Stimulated activated CD4-positive, alpha-beta T cell treated with anti-CD3 and anti-CD28 coated beads, TNF-alpha, amount 100 ng/mL, for 24 hours (primary cell): ENCODE measurements at places on chromosomes 16 and 17.

DNA sequence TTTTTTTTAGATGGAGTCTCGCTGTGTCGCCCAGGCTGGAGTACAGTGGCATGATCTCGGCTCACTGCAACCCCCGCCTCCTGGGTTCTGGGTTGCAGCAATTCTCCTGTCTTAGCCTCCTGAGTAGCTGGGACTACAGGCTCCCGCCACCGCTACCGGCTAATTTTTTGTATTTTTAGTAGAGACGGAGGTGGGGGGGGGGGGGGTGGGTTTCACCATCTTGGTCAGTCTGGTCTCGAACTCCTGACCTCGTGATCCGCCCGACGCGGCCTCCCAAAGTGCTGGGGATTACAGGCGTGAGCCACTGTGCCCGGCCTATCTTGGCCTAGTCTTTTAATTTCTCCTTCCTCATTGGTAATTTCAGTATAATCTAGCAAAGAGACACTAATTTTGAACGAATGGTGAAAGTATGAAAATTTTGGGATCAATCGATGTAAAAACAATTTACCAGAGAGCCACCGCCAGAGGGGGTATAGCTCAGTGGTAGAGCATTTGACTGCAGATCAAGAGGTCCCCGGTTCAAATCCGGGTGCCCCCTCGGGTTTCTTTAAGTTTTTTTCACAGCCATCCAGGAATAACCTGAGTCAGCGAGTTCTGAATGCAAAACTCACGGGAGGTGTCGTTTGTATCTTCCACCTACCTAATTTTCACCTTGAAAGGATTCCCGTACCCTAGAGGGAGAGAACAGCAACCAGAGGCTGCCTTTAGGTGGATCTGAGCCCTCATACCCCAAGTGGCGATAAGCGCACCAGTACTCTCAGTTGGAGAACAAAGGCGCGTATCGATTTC is 2.5 kb upstream of the LASP1 start:
- no peak for DNase-seq

DNA sequence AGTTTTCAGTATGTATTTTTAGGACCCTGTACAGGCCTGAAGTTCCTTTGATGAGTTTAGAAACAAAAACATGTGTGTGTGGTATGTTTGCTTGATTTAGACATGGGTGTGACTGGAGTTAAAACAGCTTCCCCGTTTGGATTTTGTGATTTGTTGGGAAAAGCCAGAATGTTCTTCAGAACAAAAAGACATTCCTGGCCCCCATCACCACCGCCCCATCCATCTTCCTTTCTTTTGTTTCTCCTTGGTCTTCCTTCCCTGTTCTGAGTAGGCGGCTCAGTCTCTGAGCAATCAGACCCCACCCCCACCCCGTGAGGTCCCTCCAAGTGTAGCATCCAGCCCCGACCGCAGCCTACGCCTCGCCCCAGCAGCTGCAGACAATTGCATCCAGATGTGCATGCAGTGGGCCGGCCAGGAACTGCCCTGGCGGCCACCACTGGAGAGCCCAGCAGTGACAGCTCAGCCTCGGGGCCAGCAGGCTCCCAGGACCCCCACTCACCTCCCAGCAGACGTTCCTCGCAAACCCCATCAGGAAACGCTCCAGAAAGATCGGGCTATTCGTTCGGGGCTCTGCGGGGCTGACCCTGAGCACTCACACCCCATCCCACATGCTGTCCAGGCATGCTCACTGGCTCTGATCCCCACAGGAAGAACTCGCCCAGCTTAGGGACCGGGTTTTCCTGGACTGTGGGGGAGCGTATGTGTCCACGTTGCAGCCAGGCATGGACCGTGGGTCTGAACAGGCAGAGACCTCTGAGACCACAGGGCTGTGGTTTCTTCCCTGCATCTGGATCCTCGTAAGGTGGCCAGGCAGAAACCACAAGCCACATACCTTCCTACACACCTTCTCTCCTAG is 99.8 kb upstream of the CDH5 start:
- no peak for DNase-seq

DNA sequence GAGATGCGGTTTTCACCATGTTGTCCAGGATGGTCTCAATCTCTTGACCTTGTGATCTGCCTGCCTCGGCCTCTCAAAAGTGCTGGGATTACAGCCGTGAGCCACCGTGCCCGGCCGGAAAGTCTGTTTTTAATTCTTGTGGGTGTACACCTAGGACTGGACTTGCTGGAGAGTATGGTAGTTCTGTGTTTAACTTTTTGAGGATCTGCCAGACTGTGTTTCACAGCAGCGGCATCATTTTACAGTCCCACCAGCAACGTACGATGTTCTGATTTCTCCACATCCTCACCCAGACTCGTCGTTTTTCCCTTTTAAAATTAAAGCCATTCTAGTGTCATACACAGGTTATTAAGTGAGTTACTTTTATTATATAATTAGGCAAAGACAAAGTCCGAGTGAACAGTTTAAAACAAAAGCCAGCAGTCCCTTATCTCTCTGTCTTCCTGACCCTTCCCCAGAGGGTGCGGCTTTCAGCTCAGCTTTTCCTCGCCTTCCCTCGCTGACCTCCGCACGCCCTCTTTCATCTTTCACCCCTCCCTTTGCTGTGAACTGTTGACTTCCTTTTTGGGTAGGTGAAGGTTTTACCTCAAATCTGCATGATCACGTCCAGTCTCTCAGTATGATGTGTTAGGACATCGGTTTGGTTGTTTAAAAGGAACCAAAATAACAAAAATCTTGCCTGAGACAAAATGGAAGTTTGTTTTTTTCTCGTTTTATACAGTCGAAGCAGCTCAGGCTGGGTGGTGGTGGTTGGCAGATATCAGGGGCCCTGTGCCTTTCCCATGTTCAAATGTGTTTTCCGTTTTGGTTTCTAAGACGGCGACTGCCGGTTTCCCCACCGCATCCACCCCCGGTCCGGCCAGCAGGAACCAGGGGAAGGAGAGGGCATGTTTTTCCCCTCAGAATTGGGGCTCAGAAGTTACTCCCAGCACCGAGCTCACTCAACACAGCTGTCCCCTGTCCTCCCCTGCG is 18.0 kb downstream of the FAM234A start:
- no peak for DNase-seq

DNA sequence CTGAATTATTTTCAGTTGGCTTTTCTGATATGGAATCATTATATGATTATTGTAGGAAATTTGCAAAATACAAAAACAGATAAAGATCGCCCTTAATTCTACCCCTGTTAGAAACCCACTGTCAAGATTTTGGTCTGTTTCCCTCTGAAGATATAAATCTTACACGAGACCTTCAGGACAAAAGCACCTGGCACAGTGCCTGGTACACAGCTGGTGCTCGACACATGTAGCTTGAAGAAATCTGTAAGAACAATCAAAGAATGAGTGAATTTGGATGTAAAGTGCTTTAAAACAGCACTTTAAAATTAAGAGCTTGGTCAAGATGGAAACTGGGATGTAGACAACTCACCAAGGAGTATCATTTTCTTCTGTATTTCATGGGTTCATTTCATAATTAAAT is 181.1 kb downstream of the C16orf78 start:
- DNase-seq = no peak

GRCh38 chr16:30523768-30524574 is 2.4 kb downstream of the ZNF768 start:
- no peak for DNase-seq

DNA sequence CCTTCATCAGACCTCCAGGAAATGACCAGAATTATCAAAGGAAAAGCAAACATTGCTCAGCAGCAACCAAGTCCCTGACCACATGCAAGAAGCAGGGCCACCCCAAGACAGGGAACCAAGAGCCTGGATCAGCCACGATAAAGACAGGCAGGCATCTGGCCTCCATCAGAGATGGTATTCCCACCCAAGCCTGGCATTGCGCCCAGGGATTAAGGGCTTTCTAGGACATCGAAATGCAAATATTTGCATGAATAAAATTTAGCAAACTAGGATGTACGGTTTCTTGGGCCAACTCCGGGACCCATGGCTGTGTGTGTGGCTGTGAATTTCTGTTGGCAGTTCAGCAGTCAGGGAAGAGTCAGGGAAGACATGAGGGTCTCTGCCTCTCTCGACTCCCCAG is 241.4 kb upstream of the DYNLRB2 start:
- DNase-seq = no peak

DNA sequence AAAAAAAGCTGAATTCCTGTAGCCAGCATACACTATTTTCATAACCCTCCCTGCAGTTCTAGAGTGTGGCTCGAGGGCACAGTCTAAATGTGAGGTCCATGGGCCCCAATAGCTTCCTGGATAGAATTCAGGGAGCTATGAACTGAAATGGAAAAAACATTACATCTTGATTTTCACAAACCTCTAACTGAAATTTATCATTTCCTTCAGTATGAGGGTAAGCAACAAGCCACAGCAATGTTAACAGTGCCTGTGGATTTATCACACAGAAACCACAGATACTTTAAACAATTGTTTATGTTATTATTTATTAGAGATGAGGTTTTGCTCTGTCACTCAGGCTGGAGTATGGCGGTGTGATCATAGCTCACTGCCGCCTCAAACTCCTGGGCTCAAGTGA is 18.2 kb downstream of the TMEM92 start:
- DNase-seq = no peak

DNA sequence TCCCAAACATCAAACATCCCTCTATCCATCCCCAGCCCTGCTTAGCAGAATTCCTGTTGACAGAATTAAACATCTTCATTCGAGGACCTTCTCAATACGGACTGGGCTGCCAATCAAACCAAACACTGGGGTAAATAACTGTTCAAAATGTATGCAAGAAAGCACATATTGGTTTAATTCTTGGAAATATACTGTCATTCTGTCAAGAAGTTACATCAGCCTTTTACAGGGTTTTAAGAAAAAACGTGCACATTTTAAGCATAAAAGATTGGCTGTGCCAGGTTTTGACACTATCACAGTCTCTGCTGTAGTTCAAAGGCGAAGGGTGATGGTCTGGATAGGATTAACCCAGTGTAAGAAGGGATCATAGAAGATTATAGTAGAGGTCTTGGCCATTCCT is 25.1 kb upstream of the CCNF start:
- no peak for DNase-seq

- DNase-seq = no peak
These were observed 59.6 kb downstream of the ANKFY1 start for GRCh38 chr17:4204190-4204589.

DNA sequence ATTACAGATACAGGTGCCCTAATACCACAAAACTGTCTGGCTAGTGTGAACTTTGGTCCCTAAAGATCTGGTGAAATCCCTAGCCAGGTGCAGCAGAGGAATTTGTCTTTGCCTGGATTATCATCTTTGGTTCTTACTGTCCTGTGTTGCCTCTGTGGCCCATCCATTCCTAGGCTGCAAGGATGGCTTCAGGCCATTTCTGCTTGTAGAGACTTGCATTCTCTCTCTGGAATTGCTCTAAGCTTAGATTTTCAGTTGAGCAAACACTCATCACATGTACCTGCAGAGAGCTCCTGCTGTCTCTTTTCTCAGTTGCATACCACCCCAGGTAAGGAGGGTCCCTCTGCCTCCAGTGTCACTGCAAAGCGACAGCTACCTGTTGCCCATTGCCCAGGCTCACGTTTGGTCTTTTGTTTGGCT is 114.9 kb downstream of the PRKCA start:
- no peak for DNase-seq

GRCh38 chr16:30768583-30769181 is 6.6 kb downstream of the RNF40 start:
- DNase-seq = no peak

DNA sequence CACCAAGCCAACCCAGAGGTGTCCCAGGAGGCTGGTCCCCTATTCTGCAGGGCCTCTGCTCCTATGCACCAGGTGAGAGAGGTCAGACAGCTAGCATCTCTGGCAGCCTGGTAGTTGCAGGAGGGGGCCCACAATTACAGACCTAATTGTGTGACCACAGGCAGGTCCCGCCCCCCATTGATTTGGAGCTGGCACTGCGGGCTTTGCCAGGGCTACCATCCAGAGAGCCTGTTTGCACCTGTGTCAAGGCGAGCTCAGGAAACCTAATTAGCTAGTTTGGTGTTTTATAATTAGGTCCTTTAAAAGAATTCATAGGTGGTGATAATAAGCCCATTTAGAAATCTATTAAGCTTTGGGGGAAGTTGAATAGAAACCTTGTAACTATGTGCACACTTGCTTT is 90.2 kb downstream of the MRM1 start:
- no peak for DNase-seq

- no peak for DNase-seq
These were observed 159.1 kb downstream of the PRKCA start for GRCh38 chr17:66461343-66461995.

GRCh38 chr16:85436636-85437165 is 176.4 kb upstream of the GSE1 start:
- DNase-seq = no peak

GRCh38 chr17:1039511-1040215 is 42.7 kb downstream of the TIMM22 start:
- DNase-seq = no peak

- DNase-seq = no peak
These were observed at the start of gene CCDC182 for GRCh38 chr17:57745242-57745641. TSS of gene CCDC182 (minus strand) at chr17:57745299. CDS start at chr17:57745272, 27 bp downstream.

DNA sequence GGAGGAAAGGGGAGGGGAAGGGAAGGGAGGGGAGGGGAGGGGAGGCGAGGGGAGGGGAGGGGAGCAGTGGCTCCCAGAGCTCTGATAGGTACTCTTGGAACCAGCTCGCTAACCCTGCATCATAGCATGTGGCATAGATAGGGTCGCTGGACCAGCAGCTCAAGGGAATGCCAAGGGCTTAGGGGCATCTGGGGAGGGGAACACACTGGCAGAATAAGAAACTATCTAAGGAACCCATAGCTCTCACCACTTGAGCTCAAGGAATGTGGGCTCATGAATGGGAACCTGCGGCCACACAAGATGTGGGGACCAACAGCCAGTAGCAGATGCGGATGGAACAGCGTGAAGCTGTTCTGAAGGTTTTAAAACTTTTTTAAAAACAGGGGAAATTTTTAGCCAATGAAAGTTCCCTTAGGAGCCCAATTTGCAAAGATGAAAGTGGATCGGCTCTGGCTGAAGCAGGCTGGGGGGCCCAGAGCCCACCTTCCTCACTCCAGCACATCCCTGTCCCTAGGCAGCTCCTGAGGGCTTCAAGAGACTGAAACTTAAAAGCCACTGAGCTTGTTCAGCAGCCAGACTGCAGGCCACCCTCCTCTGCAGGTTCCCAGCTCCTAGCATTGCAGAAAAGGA is 46.9 kb downstream of the PIMREG start:
- DNase-seq = no peak

GRCh38 chr17:1516388-1517161 is at the start of gene INPP5K:
TSS of gene INPP5K (minus strand) at chr17:1516612. CDS start at chr17:1516499, 113 bp downstream.
- peak; percentile 93 for DNase-seq

- no peak for DNase-seq
These were observed 15.7 kb downstream of the TMEM94 start for GRCh38 chr17:75472119-75472518.

DNA sequence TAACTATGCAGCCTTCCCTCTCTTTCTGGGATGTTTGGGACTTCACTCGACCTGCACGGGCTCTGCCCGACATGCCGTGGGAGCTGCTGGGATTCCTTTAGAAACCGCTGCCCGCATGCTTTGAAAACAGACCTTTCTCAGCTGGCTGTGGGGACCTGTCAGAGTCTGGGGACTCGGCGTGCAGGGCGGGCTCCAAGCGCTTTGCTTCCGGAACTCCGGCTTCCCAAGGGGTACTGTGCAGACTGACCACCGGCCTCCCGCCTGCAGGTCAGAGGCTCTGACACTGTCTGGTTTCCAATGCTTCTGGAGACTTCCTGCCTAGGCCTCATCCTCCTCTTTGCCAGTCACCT is 11.8 kb downstream of the PRSS27 start:
- DNase-seq = no peak
